ENCODE measurements at places on chromosomes 7 and 10.

DNA sequence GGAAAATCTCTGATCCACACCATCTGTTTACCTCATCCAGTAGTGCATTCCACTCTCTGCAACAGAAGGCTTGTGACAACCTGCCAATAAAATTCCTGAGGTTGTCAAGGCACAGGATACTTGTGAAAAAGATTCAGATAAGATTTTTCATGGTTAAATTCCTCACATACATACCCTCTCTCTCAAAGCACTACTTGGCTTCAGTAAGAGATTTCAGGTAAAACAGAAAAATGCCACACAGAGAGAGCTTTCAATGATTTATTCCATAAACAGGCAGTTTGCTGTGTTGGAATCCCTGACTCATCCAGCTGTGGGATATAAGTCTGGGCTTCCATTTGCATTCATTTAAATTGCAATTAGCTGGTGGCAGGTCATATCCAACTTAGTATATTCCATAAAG lies 99.7 kb upstream of the CAV2 start:
- ATAC-seq, result no peak

DNA sequence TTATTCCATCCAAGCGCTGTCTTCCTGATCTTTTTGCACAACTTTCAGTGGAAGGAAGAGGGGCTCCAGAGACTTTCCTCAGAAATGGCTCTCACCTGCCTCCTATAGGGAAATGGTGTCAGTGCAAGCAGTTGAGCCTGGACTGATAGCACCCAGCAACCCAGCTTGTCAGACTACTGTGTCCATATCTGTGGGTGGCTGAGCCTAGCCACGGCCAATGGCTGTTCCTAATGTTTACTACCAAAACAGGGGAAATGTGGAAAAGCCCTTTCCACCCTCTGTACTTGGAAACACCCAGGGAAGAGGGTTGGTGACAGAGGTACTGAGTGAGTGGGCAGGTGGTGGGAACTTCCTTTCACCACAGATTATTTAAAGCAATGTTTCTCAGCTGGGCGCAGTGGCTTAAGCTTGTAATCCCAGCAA lies 4.3 kb upstream of the YKT6 start:
- ATAC-seq, result no peak

- no peak for ATAC-seq
Measured at GRCh38 chr10:73073627-73074026, 23.0 kb downstream of the P4HA1 start.

GRCh38 chr7:87234949-87235348 lies 15.4 kb upstream of the TMEM243 start:
- peak; percentile 20 for ATAC-seq

DNA sequence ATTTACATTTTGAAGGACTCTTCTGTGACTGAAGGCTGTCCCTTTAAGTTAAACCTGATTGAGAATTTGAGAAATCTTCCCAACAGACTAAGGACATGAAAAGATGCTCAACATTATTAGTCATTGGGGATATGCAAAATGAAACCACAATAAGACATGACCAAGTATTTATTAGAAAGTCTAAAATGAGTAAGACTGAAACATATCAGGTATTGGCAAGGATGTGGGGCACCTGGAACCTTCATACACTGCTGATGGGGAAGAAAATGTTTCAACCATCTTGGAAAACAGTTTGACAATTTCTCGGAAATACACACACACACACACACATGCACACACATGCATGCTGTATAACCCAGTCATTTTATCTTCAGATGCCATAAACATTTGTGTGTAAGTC lies 132.1 kb upstream of the CDK6 start:
- ATAC-seq, result peak; percentile 74

- ATAC-seq, result no peak
Measured at GRCh38 chr7:87411186-87411585, 64.3 kb downstream of the ABCB4 start.

- ATAC-seq, result no peak
Measured at GRCh38 chr7:128017460-128017859, 13.8 kb downstream of the LRRC4 start.

GRCh38 chr10:113712755-113713639 lies 33.3 kb downstream of the CASP7 start:
- no peak for ATAC-seq

DNA sequence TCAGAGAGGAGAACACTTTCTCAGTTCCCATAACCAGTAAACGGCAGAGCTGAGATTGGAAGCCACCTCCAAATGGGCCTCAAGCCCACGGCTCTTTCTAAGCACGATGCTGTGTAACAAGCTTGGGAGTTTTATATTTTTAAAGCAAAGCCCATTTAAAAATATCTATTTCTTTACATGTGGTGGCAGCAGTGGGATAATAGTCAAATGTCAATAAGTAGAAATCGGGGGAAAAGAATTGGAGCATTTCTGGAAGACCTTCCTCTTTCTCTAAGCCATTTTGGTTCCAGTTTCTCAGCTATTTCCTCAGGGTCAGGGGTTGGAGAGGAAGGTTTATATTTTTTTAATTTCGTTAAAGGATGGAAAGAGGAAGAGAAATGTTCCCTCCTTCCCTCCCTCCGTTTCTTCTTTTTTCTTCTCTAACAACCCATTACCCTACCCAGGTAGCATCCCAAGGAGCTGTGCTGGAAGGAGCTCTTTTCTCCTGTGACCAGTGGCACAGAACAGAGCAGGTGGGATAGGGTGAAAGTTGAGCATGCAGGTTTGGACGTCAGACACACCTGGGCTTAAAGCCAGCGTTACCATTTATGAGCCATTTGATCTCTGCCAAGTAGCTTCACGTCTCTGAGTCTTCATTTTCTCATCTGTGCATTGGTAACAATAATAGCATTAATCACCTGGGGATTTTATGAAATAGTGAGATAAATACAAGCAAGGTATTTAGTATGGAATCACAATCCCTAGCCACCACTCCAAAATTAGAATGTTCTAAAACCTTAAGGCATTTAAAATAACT lies 515.7 kb downstream of the RPS24 start:
- ATAC-seq, result no peak

DNA sequence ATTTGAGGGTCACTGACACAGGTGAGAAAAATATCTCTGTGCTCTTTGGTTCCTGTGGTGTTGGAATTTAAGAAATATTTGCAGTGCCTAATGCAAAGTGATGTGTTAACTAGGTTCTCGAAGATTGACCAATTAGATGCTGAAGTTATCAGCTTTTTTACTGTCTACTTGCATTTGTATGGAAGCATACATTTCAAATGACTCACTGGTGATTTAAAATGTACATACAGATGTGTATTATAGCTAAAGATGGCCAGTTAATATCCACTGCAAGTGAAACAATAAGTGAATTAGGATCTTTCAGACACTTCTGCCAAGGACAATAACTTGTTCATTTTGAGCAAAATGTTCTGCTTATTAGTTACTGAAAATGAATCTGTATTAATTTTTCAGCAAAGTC lies 205.0 kb downstream of the FANK1 start:
- no peak for ATAC-seq

DNA sequence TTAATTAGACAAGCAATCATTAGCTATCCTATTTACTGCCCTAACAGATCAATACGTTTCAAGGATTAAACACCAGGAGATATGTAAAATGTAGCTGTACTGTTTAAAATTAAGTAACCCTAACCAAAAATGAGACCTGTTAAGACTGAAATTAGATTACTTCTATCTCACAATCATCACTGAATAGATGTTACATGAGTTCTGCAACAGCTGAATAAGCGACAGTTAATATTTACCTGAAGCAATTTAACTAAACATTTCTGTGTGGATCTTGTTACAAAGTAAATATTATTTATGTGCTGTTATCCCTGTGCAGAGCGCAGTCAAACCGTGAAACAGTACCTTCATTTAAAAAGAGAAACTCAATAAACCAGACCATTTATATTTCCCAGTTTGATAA lies 122.5 kb downstream of the RELN start:
- no peak for ATAC-seq

- ATAC-seq, result no peak
Measured at GRCh38 chr10:36114913-36115312, 472.8 kb upstream of the FZD8 start.

- peak; percentile 34 for ATAC-seq
Measured at GRCh38 chr7:155533120-155533826, 13.1 kb downstream of the CNPY1 start.

DNA sequence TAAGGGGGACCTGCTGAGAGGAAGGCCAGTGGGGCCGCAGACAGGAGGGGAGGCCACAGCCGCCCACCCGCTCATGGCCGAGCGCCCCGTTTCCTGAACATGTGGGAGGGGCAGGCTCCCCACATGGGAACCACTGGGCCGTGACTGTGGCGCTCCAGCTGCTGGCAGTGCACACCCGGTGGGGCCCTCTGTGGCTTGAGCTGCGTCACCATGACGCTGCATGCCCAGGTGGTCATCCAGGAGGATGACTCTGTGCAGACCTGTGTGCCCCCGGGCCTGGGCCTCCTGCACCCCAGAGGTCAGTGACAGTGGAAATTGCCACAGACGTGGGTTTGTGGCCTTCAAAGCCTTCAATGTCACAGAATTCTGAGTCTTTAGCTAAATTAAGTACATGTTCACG lies 85.1 kb downstream of the MGMT start:
- ATAC-seq, result no peak

GRCh38 chr10:103168438-103168837 lies 24.6 kb downstream of the NT5C2 start:
- no peak for ATAC-seq

DNA sequence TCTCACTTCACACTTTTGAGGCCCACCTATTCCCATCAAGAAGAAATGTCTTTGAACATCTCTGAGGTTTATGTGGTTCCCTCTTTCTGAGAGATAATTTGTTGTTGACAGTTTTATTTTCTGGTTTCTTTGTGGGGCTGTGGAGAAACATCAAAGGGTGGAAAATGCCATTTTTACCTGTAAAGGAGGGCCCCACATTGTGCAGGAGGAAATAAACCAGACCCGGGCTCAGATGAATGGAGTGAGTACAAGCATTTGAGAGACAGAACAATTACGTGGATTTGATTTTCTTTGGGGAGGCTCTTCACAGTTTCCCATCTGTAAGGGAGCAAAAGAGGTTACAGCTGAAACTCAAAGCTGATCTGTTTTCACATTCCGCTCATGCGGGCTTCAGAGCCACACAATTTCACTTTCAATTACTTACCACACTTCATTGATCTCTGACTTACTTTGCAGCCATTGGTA lies 29.8 kb downstream of the ITPRIP start:
- ATAC-seq, result peak; percentile 67

DNA sequence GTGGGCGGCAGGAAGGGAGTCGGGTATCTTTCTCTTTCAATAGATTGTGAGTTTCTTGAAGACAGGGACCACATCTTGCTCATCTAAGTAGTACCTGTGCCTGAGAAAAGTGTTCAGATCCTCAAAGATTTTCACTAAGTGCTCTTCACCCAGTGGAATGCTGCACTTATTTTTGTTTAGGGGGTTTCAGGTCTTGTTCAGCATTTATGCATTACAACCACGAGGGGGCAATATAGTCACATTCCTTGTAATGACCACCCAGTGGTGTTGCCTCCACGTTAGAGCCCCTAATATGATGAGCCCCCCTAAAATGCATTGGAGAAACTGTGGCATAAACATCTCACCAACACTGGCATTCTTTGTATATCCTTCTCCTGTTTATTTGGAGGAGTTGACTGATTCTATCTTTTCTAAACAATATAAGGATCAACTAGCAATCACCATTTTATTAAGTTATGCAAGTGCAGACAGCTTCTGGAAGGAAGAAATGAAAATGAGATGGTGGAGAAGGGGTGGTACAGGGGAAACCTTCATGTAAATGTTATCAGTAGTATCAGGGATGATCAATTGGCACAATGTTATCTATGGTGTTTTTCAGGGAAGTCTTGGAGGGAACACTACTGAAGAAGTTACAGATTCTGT lies 3.1 kb upstream of the PAPSS2 start:
- ATAC-seq, result no peak

DNA sequence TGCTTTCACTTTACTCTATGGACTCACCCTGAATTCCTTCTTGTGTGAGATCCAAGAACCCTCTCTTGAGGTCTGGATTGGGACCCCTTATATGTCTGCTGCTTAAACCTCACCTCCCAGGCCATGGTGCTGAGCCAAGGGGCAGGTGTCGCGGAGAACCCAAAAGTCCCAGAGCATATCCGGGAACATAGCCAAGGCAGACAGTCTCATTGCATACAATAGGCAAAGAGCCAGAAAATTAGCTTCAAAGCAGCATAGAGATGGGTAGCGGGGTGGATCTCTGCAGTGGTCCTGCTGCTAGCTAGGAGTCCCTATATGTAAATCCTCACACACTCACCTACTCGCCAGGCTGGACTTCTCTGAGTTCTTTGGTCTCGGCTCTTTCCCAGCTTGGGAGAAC lies 5.5 kb downstream of the CCL24 start:
- no peak for ATAC-seq

- no peak for ATAC-seq
Measured at GRCh38 chr7:8628656-8629055, 195.2 kb downstream of the NXPH1 start.

GRCh38 chr7:8938044-8938805 lies 504.8 kb downstream of the NXPH1 start:
- ATAC-seq, result no peak

DNA sequence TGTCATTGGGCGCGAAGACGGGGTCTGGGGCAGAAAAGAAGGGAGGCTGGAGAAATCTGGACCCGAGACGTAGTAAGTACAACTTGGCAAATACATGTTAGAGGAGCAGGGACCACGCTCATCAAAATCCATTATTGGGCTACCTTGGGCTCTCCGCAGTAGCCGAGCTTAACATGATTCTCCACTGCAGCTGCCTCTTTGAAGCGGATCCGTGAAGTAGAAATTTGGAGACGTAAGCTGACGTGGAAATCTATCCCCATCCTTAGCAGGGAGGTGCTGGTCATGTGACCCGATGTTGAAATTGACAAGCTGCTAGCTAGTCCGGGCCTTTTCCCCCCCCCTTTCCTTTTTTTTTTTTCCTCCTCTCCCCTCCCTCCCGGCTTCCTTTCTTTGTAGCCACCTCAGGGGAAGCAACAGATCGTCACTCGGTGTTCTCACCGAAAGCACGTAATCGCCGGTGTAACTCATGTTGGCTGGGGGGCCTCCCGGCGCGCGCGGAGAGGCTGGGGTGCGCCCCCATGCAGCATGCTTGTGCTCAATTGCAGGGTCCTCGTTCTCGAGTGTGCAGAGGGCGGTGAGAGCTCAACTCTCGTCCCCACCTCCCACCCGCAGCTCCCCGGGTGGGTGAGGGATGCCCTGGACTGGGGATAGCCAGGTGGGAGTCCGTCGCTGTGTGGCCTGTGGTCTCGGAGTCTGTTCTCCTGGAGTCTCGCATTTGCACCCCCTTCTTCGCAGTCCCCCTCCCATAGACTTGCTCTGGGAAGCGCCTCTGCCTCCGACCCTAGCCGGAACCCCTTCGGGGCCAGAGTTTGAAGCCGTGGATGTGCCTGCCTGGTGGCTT lies at the start of gene HOXA11:
Gene HOXA11 (minus strand): TSS at position 220 of the 841 bp plus-strand sequence. CDS start 88 bp downstream, at position 132.
- no peak for ATAC-seq

Data from activated CD4-positive, CD25-positive, alpha-beta regulatory T cell treated with anti-CD3 and anti-CD28 coated beads, Interleukin-2, amount 50 U/mL, for 24 hours (primary cell).